KG1 (cell line): ENCODE measurements at places on chromosomes 2 and 18.

DNA sequence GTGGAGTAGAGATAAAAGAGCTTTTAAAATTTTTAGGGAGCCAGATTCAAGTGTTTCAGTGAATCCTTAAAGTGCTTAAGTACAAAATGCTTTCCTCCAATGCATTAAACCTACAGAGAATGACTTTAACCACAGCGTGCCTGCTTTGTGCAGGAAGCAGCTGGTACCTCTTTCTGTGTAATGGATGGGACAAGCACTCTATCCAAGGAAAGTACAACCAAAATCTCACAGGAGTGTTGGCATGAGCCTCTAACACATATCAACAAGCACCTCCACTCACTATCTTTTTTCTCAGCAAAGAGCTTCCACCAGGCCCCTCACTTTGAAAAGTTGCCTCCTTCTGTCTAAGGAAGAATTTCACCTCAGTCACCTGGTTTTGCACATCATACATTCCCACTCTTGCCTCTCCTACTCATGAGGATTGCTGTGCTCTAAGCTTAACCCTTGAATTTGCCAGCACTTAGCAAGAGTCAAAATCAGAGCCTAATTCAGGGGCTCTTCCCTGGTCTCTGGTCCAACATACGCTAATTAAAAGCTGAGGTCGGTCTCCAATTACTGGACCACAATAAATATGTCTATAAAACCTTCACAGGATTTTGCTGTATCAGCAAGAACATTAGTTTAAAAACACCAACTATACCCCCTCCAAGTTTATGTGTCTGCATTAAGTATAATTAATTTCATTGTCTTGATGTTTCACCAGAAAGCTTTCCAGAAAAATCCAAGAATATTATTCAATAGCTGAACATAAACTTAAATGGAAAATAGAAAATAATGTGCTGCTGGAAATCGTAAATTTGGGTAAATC is 68.9 kb downstream of the ZNF521 start:
- DNase-seq: no peak

GRCh38 chr18:55509631-55510324 is 78.2 kb downstream of the TCF4 start:
- no peak for DNase-seq

DNA sequence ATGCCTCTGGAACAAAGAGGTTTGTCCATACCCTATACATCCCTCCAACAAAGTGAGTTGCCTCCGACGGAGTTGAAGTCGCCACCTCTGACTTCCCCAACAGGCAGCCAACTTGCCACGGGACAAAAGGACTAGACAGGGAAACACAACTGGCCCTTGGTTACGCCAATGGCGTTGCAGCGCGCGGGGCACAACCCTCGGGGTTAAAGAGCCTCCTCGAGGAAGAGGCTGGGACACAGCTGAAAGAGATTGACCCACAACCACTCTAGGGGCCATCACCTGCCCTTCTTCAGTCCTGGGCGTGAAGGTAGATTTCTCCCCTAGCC is 545 bp downstream of the GTF3C2 start:
- DNase-seq: peak; percentile 77

- DNase-seq: no peak
Observed at GRCh38 chr18:5746844-5747243, 148.5 kb downstream of the TMEM200C start.

GRCh38 chr2:97706112-97706511 is 7.3 kb upstream of the ZAP70 start:
- no peak for DNase-seq

DNA sequence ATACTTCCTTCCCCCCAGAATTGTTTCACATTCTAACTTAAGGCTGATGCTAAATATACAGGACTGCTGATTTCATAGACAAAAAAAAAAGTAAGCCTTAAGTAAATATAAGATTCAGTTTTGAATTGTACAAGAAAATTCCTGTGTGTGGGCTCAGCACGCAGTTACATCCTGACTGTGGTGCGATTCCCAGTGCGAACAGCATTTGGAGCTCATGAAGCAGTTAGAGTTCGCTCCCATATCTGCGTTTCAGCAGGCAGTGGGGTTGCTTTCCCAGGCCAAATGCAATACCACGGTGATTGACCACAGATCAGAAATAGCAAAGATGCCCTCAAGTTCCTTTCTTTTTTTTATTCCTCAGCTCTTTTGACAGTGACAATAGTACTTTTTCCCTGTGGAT is 75.6 kb downstream of the SATB2 start:
- DNase-seq: no peak

DNA sequence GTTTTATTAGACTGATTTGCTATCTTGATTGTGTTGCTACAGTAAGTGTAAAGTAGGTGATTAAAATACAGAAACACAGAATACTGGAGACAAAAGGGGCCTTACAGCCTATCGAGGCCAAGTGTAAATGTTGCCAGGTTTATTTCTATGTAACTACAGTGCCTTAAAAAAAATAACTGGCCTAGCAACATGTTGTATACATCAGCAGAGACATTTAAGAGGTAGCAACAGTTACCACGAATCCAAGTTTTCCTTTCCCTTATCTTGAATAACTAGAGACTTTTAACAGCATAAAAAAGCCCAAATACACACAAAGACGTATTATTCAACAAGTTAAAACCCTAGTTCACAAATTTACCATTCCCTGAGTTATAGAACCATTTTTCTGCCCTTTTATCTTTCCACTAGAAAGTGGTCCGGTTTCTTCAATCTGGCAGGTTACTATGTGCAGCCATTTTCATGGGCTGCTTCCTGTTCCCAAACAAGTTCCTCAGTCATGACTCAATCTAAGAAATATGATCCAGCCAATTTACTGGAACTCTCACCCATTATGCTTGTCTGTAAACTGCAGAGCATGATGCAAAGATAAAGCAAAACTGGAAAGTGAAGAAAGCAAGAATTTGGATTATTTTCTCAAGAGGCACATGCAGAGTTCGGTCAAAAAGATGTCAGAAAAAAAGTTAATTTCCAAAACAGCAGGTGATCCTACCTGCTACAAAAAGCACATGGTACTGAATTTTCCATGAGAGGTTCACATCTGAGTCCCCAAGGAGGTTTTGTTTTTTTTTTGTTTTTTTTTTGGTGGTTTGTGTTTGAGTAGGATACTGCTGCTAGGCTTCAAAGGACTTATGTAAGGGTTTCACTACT is 22.2 kb downstream of the NFE2L2 start:
- no peak for DNase-seq

DNA sequence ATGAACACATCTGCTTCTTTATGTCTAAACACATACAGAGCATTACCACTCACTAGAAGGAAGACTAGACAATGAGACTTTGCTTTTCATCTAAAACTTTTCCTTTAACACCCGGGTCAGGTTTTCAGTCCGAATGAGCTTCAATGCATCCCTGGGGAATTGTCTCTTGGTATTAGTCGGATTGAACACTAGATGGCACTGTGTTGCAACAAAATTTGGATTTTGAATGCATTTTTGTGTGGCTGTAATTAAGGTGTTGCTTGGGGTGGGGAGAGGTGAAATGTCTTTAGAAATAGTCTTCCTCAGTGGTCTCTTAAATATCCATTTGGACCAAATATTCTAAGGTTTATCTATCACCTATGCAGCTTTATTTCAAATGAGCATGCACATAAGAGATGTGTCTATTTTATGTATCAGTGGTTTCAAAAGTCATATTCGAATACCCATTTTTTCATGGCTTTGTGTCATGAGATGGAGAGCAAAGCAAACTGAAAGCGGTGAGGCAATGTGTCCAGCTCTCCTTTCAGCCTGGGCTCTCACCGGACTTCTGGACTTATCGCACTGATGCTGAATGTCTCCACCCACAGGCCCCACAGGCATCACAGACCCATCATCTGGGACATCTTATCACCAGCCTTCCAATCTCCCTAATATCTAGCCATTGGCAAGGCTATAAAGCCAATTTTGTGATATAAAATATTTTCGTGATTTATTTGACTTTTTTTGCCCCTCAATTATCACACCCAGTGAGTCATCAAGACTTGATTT is 510.3 kb downstream of the RNF144A start:
- peak; percentile 36 for DNase-seq

DNA sequence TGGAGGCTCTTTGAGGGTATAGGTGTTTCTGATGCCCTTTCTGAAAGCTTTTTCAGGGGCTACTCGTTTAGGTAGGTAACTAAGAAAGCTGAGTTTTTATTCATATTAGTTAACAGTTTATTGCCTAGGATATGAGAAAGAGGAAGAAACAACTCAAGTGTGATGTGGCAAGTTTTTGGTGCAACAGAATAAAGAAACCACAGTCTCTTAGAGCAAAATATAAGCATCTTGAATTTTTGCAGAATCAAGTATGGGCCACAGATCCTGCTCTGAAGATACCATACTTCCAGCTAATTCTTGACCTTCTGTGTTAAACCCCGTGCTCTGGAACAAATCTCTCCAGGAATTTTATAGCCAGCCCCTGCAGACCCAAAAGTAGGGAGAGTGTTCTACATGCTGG is 147.7 kb upstream of the SLC1A4 start:
- DNase-seq: no peak

- DNase-seq: no peak
Observed at GRCh38 chr2:71393216-71393615, 60.1 kb upstream of the DYSF start.

DNA sequence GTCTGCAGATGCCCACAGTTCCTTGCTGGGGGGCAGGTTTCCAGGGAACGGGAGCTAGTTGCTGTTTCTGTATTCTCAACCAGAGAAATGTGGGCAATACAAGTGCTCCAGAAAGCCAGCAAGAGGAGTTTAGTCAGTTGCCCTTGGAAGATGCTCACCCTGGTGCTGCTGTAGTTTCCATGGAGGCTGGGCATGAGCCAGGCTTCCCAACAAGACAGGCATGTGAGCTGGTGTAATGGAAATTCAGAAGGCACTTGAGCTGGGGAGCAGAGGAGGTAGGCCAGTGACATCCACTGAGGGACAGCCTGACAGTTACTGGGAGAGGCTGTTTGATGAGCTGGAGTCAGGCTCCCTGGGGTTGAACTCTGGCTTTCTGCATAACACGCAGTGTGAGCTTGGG is 7.7 kb downstream of the HK2 start:
- no peak for DNase-seq

GRCh38 chr2:240932001-240932723 is 26.0 kb downstream of the CROCC2 start:
- DNase-seq: no peak

- no peak for DNase-seq
Observed at GRCh38 chr2:18959952-18960717, 370.8 kb upstream of the NT5C1B start.
